CD8-positive, alpha-beta T cell (primary cell): ENCODE measurements at places on chromosomes 12 and 14.

DNA sequence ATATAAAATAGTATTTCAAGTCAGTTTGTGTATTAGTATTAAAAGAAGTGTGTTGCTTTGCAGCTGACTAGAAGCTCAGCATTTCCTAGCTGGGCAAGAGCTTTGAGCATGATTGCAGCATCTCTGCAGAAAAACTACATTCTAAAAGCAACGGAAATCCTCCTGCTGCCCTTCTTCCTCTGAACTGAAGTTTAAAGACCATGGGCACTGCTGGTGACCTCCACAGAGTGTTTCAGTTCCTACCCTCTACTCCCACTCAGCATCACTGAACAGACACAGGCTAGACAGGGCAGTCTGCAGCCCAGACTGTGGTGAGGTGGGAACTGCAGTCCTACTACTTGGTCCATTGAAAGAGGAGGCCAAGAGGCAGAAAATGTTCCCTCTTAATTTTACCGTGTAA lies 59.0 kb downstream of the FAR2 start:
- no peak for DNase-seq

GRCh38 chr12:92478692-92479091 lies 224.1 kb upstream of the PLEKHG7 start:
- no peak for DNase-seq

- DNase-seq: no peak
These were observed 329.6 kb downstream of the TMTC2 start for GRCh38 chr12:83016218-83016835.

DNA sequence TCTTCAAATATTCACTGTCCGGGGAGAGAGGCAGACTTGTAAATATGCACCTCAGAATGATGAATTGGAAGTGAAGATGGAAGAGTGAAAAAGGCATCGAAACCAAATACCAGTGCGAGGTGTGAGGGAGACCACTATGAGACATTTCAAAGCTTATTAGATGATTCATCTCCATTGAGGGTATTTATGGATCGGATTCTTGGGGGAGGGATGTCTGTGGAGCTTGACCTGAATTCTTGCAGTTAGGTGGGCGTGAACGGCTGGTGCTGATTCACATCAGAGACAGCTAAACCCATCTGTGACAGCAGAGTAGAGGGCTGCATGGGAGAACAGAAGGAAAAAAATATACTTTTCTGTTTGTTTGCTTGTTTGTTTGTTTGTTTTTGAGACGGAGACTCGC lies 677.2 kb downstream of the AACS start:
- no peak for DNase-seq

DNA sequence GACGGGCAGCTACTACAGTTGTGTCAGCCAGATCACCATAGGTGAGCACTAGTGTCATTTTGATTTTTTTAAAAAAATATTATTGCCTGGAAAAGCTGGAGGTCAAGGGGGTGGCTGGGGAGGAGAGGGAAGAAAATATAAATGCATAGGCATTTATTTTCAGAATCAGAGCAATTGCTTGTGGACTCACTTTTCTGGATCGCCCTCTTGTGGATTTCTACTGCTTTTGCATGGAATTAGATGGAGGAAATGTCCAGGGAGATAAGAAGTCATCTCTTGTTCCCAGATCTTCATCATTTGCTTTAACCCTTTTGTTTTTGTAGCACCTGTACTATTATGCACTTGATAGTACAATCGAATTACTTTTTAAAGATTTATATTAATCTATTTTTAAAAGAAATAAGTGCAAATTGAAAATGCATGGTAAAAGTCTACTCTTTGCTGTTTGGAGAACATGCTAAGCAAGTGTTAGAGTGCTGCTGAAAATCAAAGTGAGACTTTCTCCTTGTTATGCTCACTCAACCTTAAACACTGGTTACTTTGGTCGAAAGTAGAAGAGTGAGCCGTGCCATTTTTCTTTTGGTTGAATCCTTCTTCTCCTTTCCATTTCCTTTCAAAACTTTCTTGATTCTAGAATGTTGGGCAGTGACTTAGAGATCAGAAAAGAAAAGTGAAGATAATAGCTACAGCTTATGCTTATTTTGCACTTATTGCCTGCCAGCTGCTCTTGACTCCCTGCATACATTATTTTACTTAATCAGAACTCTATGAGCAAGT lies 60.6 kb upstream of the ANO4 start:
- no peak for DNase-seq

GRCh38 chr12:88245905-88246304 lies 103.8 kb downstream of the TMTC3 start:
- no peak for DNase-seq

DNA sequence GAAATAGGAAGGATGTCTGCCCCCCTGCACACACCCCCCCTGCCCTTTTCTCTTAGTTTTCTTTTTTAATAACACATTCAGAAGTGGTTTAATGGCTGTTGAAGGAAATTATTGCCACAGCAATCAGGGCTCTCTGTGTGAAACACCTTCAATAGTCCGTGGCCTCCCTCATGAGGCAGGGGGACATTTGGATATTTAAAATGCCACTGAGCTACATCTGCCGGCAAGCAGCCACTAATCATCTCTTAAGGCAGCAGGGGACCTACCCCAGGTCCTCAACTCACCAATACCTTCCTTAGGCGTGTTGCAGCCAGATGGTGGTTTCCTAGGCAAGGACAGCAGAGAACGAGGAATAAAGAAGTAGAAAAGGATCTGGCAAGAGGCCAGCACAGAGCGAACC lies 283.2 kb downstream of the TTC8 start:
- no peak for DNase-seq

GRCh38 chr14:103463149-103463548 lies 59.5 kb downstream of the CKB start:
- DNase-seq: no peak
